ENCODE measurements at places on chromosomes 12 and 14.

DNA sequence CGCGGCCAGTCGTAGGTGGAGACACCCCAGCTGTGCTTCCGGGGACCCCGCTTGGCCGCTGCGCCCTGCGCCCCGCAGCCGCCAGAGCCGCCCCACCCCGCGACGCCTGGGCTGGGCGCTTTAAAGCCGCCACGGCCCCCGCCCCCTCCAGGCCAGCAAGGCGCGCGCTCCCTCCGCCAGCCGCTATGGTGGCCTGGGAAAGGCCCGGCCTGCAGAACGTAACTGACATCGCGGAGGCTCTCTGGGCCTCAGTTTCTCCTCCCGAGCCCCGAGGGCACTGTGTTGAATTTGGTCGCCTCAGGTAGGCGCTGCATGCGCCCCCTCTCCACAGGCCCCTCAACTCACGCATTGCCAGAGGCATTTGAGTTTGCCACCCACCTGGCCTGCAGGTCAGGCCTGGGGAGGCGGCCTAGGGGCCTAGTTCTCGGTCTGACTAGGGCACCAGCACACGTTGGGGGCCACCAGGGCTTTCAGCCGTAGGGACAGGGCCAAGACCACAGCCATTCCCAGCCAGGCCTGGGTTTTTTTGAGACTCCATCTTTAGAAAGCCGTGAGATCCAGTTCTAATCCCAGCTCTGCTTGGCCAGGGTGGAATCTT is at the start of gene NGB:
NGB (minus strand) TSS at position 94 of the 598 bp plus-strand sequence. CDS start 269 bp downstream, outside the sequence.
- DNase-seq = no peak

DNA sequence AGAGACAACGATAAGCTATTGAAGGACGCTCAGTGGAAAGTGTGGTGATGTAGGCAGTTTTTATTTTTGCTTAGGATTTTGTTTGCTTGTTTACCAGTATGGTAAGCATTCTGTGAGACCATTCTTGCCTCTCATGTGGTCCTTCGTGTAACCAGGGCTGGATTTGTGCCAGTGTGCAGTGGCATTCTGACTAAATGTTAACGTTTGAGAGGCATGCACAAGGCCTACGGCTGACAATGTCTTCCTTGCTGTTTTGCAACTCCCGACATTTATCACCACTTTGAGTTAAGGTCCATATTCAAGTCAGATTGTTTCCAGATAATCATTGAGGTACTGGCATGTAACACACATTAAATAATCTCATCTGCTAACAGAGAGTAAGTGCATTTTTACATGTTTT is 102.3 kb upstream of the BCAT1 start:
- no peak for DNase-seq

- no peak for DNase-seq
Measured at GRCh38 chr12:95282266-95282665, 64.7 kb downstream of the VEZT start.

GRCh38 chr14:61701946-61702345 is 6.6 kb downstream of the HIF1A start:
- DNase-seq = no peak

GRCh38 chr12:25811656-25812126 is 146.8 kb upstream of the RASSF8 start:
- peak; percentile 63 for DNase-seq

DNA sequence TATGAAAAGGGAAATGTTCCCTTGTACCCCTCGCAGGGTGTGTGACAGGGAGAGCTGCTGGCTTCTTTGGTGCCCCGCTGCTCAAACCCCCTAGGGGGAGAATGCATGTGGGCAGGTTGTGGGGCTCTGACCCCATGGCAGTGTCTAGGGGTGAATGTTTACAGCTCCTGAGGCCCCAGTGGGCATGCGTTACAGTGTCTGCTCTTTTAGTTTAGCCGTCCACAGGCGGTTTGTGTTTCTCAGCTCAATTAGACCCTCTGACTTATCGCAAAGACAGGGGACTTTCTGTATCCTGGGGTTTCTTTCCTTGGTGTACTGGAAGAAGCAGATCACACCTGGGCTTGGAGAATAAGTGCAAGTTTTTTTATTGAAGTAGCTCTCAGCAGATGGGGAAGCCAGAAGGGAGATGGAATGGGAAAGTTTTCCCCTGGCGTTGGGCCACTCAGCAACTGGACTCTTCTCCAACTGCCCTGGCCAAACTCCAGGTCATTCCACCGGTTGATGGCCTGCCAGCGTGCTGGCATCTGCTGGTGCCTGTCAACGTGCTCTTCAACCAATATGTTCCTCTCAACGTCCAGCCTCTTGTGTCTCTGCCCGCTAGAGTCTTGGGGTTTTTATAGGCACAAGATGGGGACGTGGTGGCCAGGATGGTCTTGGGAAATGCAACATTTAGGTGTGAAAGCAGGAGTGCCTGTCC is 720.9 kb downstream of the FSCB start:
- no peak for DNase-seq

DNA sequence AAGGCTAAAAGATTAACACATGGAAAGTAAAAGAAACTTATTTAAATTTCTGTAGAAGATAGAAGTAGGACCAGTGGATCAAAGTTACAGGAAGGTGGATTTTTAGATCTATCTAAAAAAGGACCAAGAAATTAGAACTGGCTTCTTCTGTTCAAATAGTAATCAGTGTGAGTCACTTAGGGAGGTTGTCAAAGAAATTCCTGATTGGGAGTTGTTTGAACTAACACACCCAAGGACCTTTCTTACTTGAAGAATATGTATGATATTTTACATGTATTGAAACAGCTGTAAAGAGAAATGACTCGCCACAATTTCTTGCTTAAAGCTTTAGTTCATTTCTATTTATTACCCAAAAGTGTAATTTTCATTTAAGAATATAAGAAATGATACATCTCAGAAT is 256.9 kb downstream of the RAD51B start:
- DNase-seq = no peak

- peak; percentile 28 for DNase-seq
Measured at GRCh38 chr12:60035835-60036234, 440.0 kb downstream of the SLC16A7 start.

GRCh38 chr14:99806836-99807235 is 13.6 kb downstream of the EML1 start:
- DNase-seq = no peak

DNA sequence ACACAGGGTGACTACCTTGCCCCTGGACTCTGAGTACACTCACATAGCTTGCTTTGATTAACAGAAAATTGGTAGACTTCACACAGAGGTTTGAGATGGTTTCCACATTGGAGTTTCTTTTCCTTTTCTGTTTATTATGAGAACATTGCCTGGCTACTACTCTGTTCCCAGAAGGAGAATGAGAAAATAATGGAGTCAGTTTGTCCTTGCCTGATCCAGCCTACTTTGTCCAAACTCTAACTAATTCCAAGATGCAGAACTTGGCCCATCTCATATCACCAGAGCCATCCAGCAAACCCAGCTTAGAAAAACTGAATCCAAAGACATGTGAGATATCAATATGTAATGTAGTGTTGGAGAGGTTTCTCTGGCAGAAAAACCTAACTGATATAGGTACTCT is 20.4 kb downstream of the TAS2R50 start:
- DNase-seq = no peak

DNA sequence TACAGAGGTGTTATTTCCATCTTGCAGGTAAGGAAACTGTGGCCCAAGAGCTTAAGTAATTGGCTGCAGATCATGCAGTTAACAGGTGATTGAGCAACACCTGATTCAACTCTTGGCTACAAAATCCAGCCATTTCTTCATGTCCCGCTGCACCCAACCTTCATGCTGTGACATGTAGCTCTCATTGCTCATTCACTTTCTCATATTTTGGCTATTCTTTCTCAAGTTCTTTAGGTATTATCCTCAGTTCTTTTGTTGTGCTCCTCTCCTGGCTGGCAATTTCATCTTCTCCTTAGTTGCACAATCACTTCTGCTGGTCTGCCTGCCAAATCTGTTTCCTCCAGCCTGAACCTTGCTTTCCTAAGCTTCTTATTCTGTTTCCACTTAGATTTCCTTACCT is 300.8 kb downstream of the SSPN start:
- no peak for DNase-seq

DNA sequence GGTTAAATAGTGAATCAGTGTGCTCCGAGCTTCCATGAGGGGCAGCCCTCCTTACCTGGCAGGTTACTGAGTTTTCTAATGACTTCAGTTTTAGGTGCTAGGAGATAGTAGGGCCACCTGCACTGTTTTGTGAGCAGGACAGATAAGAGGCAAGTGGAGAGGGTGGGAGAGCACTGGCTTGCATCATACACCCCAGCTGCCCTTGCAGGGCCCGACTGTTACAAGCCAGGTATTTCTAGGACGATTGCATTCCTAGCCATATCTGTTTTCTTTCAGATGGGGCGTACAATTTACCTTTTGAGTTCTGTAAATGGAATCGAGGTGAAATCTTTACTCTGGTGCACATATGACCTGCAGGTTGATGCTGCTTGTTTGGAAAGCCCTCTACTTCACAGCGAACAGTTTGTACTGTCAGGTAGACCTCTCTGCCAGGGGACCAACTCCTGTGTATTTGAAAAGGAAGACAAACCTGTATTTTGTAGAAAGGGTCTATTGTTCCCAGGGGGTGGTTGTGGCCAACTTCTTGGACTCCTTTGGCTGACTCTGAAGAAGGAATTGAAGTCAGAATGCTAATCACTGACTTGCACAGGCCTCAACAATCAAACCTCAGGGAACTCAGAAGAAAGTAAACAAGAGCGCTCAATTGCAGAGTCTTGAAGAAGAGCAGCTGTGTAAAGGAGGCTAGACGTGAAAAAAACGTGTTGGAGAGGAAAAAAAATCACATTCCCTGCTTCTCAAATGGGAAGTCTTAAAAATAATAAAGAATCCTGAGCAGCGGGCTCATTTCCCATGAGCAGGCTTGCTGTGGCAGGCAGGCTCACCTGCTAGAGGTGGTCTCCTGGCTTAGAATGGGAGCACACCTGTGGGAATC is 57.3 kb downstream of the ETV6 start:
- no peak for DNase-seq

DNA sequence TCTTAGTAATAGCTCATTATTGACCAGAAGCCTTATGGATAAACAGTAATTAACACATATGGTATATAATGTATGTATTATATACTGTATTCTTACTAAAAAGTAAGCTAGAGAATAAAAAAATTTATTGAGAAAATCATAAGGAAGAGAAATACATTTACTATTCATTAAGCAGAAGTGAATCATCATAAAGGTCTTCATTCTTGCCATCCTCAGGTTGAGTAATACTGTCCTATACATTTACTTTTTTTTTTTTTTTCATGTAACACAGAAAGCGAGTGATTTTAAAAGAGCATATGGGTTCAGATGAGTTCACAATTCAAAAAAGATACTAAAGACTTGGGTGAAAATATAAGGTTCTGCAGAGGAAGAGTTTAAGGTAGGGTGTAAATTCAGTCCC is 152.5 kb downstream of the TGFB3 start:
- DNase-seq = no peak

DNA sequence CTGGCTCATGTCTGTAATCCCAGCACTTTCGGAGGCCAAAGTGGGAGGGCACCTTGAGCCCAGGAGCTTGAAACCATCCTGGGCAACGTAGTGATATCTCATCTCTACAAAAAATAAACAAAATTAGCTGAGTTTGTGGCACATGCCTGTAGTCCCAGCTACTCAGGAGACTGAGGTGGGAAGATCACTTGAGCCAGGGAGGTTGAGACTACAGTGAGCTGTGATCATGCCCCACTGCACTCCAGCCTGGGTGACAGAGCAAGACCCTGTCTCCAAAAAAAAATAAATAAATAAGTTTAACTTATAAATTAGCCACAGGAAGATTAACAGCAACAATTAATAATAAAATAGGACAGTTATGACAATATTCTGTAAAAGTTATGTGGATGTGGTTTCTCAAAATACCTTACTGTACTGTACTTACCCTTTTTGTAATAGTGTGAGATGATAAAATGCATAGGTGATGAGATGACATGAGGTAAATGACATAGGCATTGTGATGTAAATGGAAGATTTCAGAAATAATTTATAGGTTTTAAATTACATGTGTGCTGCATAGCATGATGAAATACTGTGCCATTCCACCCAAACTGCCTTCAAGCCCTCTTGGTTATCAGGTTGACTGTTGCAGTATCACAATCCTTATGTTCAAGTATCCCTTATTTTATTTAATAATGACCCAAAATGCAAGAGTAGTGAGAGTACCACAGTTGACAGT is 22.0 kb downstream of the USP15 start:
- no peak for DNase-seq

DNA sequence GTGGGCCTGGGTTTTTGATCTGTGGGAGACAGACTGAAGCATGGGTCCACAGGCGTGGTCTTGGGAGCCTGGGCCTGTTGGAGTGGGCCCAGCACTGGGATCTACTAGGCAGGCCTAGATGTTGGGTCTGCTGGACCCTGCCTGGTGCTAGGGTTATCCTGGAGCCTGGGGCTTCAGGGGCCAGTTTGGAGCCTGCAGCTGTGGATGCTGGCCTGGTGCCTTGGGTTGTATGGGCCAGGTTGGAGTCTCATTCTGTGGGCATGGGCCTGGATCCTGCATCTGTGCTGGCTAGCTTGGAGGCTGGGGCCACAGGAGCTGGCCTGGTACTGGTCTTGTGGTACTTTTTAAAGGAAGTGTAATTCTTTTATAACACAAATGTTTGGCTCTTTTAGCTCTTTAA is 68.0 kb downstream of the GPHN start:
- no peak for DNase-seq

DNA sequence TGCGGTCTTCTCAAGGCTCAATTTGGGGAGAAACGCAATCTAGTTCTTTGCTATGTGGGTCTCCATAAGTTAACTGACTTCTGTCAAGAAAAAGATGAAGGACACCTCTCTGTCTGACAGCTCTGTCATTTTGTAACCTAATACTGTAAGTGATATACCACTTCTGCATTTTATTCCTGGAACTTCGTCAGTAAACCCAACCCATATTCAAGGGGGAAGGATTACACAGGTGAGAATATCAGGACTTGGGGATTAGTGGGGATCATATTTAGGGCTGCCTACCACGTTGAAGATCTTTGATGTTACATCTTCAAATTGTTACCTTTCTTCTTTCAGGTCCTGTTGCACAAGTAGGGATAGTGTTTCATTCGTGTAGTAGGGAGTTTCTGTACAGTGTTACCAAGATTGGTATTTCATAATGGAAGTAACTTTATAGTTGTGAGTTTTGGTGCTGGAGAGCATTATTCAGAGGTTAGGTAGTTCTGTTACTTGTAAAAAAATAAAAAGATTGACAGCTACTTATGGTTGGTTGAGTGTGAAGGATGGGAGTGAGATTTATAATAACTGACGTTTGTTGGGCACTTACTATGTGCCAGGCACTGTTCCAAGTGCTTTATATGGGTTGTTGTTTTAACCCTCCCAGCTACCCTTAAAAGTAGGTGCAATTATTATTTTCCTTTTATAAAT is 1.6 kb downstream of the TMEM260 start:
- DNase-seq = no peak

GRCh38 chr14:96275177-96276112 is 19.4 kb downstream of the BDKRB1 start:
- no peak for DNase-seq
